Stimulated activated CD4-positive, alpha-beta T cell treated with anti-CD3 and anti-CD28 coated beads, Interleukin-1b, Interleukin-23, amount 100 ng/mL, for 1 hour (primary cell): ENCODE measurements at places on chromosomes 7 and 10.

GRCh38 chr10:71487726-71488125 lies 91.0 kb downstream of the CDH23 start:
- DNase-seq = no peak

DNA sequence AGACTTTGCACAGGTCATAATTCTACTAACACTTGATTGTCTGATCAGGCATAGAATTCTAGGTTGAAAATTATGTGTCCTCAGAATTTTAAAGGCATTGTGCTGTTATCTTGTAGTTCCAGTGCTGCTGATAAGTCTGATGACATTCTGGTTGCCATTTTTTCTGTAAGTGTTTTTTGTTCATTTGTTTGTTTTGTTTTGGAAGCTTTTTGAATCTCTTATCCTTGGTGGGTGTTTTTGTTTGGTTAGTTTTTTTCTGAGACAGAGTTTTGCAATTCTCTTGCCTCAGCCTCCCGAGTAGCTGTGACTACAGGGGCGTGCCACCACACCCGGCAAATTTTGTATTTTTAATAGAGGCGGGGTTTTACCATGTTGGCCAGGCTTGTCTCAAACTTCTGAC lies 178.9 kb downstream of the CCDC71L start:
- DNase-seq = no peak

DNA sequence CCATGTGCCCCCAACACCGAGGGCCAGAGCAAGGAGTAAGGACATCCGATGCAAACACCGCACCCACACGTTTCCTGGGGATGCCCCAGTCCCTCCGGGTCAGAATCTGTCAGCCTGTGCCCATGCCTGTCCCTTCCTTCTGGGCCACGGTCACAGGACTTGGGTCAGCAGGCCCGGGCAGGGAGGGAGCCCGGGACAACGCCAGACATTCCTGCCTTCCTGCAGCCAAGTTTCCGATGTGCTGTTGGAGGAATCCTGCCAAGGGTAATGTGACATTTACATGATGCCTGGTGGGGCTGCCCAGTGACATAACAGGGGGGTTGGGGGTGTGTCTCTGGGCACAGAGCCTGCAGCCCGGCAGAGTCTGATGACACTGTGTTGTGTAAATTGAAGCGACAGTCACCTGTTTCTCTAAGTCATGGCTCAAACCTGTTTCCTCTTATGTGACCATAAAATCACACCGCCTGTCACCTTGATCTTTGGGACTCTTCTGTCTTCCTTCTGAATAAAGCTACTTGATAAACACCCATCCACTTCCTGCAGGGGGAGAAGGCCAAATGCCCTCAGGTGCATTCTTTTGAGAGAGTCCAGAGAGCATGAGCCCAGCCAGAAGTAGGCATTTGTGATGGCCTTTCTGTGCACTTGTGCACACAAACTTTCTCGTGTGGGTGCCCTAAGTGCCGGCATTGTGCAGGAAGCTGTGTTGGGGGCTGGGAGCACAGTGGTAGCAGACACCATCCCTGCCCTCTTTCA lies 175.3 kb upstream of the RHEB start:
- DNase-seq = no peak

- no peak for DNase-seq
These were observed 2.3 kb downstream of the KNDC1 start for GRCh38 chr10:133162178-133162909.

DNA sequence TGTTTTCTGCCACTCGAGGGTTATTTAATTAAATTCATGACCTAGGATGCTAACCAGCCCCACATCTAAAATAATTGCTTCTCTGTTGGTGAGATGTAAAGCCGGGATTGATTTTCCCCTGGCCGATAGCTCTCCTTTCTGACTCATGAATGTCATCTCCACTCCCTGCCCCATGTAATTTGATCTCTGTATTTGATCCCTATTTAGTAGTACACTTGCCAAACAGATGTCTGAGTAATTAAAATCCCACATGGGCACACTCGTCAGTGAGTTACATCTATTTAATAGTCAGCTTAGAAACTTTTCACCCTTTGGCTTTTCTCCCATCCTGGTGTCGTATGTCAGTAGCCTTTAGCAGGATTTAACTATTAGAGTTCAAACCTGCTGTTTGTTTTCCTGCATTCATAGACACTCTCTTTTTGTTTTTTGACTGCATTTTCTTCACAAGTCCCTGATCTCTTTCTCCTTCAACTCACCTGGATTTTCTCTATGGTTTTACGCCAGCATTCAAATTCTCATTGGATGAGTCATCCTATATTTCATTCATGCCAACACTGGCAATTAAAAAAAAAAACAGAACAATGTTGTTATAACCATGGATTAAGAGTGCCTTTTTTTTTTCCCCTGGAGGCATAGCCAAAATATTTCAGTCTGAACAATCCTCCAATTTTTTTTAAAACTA lies 82.7 kb downstream of the SPAG6 start:
- no peak for DNase-seq

DNA sequence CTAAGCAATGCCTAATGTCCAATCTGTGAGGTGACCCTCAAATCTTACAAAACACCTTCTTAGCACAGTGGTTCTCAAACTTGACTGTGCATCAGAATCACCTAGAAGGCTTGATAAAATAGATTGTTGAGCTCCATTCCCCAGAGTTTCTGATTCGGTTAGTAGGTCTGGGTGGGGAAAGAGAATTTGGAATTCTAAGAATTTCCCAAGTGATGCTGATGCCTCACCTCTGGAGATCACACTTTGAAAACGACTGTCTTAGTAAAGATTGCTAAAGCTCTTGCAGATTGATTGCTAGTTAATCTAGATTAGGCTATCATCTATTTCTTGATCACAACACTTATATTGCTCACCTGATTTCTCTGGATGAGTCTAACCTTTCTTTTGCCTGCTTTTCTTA lies 126.6 kb downstream of the PCLO start:
- DNase-seq = no peak

- no peak for DNase-seq
These were observed 21.9 kb upstream of the GDF10 start for GRCh38 chr10:47278152-47278473.

GRCh38 chr10:102302611-102303010 lies 57.3 kb downstream of the GBF1 start:
- no peak for DNase-seq

GRCh38 chr7:101626069-101626671 lies 2.9 kb downstream of the MYL10 start:
- no peak for DNase-seq

GRCh38 chr10:11724938-11725776 lies 17.0 kb upstream of the ECHDC3 start:
- no peak for DNase-seq

DNA sequence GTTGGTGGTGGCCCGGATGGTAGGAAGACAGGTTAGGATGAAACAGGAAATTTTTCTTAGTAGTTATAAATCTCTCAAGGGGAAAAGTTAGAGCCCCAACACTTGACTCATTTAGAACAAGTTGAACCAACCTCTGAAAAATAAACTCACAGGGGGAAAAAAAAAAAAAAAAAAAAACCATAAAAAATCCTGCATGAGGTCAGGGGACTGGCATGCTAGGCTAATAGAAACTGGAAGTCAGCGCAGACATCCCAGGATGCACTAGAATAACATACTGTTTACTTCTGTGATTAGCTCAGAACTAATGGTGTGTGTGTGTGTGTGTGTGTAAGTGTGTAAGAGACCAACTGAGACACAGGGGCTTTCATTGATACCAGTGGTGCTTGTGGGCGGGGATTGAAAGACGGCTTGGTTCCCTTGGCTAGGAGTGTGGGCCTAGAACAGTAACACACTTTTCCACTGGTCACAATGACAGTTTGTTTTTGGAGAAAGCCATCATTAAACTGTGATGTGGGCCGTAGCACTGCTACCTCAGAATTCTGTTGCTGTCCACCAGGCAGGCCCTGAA lies 491.6 kb upstream of the GALNT17 start:
- no peak for DNase-seq

- DNase-seq = no peak
These were observed 95.1 kb downstream of the ZNF248 start for GRCh38 chr10:37762287-37762686.

- DNase-seq = no peak
These were observed 7.8 kb downstream of the NPS start for GRCh38 chr10:127556916-127557315.

GRCh38 chr7:95784796-95785195 lies 12.4 kb downstream of the DYNC1I1 start:
- no peak for DNase-seq

DNA sequence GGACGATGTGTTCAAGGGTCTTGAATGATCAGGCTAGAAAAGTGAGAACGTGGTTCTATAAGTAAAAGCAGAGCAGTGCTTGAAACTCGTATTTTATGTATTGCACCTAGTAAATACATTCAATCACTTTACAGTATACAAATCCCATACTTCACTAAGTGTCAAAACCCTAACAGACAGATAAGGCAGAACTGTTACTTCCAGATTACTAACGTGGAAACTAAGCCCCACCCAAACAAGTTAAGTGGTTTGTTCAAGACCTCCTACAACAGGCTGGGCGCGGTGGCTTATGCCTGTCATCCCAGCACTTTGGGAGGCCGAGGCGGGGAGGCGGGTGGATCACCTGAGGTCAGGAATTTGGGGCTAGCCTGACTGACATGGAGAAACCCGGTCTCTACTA lies 9.2 kb upstream of the MYO1G start:
- no peak for DNase-seq

GRCh38 chr7:157634401-157635147 lies 297.8 kb downstream of the DNAJB6 start:
- no peak for DNase-seq
